ENCODE measurements at places on chromosomes 3 and 15.

GRCh38 chr3:188179006-188179966 lies 25.3 kb downstream of the LPP start:
- DNase-seq, result no peak

DNA sequence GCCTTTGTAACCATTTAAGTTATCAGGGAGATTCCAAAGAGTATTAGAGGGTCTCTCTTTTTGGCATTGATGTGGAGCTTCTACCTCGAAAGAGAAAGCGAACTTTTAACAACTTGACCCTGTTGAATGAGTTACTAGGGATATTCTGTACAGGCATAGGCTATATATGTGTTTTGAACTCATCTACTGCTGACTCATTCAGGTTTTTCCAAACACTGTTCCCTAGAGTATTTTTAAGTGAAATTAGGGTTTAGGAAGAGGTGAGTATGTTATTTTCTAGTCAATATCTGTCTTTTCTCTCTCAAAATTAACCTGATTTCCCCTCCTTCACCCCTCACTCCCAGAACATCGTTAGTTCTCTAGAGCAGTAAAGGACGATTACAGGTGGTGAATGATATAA lies 228.1 kb upstream of the C2CD4B start:
- DNase-seq, result no peak

DNA sequence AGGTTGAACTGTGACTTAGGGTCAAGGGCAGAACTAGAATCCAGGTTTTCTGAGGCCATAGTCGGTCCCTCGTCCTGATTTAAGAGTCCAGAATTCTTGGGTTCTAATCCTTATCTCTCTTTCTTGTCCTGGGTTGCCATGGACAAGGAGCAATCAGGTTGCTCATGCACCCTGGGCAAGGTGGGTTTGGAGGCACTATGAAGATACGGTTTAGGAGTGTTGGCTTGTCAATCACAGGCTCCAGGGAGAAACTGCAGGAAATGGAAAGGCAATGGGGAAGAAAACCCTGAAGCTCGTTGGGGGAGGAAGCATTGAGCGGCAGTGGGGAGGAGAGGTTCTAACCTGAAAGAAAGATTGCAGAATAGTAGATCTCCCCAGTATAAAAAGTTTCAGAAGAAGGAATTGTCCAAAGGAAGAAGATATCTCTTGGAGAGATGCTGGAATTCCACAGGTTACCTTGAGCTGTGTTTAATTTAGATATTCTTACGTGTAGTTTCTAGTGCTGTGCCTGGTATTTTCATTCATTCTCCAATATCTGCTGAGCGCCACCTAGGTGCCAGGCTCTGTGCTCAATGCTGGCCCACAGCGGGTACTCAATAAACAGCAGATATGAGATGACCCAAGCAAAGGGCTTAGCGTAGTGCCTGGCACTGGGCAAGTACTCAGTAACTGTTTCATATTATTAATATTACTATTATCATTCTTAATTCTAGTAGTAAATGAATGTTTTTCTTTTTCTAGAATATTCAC lies 2.0 kb downstream of the ACAN start:
- DNase-seq, result no peak

DNA sequence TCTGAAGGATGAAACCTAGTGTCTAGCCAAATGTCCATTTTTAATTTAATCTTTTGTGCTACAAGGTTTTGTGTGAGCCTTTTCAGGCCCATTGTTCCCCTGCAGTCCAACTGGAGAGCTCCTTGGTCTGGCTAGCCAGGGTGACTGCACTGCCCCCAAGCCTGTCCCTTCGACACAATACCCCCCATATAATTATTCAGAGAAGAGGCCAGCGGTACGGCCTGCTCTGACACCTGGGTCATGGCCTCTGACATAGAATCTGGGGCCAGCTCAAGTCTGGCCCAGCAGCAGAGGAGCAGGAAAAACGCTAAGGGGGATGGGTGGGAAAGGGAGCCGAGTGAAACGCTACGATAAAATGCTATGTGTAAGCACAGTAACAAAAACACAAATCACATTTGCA lies 64.2 kb upstream of the PYGO1 start:
- no peak for DNase-seq

GRCh38 chr3:122975163-122975923 lies 52.2 kb downstream of the SEMA5B start:
- DNase-seq, result no peak

DNA sequence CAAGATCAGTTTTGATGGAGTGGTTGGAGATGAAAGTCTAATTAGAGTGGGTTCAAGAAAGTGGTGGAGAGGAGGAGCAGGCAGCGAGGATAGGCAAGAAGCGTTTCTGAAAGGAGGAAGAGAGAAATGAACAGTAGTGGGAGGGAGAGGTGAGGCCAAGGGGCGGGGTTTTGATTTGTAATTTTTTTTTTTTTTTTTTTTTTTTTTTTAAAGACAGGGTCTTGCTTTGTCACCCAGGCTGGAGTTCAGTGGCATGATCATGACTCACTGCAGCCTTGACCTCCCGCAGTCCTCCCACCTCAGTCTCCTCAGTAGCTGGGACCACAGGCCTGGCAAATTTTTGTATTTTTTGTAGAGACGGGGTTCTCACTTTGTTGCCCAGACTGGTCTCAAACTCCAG lies 36.6 kb downstream of the MRAS start:
- DNase-seq, result no peak

- DNase-seq, result no peak
Measured at GRCh38 chr3:72078676-72079368, 293.9 kb upstream of the PROK2 start.

- DNase-seq, result no peak
Measured at GRCh38 chr3:58157700-58158099, 53.1 kb downstream of the DNASE1L3 start.

DNA sequence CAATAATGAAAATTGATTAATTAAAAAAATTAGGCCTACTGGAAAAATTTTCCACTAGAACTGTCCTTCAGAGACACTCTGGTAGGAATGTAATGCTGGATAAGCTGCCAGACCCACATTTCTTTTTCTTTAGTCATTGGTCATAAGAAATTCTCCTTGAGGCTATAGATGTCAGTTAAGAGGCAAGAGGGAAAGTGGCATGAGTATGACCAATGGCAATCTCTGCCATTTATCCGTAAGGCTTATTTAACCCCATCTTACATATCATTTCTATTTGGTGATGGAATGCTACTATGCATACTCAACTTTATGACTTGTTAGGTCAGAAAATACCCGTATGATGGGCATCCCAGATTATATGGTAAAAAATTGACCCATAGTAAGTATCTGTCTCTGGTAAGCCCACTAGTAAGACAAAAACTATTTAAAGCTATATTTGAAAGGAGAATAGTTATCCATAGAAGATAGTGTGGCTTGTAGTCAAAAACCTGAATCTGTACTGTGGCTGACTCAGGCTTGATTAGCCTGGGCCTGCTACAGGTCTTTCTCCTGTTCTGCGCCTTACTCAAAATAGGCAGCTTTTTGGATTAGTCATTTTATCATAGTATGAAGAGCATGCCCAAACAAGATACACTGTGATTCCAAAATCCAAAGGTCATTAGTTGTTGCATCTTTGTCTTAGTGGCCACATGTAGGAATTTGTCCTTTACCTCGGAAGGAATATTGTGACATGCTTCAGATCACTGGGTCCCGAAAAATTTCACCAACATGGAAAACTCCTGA lies 314.7 kb downstream of the PYDC2 start:
- no peak for DNase-seq

GRCh38 chr3:170701696-170702678 lies 116.1 kb upstream of the SLC7A14 start:
- DNase-seq, result no peak

All from nucleus accumbens (tissue), 56 donors.